ENCODE measurements at places on chromosomes 7 and 10.

GRCh38 chr7:117562759-117563158, 82.9 kb downstream of the CFTR start:
- DNase-seq, result no peak

- DNase-seq, result no peak
Observed at GRCh38 chr7:106965108-106965507, 79.4 kb upstream of the PRKAR2B start.

DNA sequence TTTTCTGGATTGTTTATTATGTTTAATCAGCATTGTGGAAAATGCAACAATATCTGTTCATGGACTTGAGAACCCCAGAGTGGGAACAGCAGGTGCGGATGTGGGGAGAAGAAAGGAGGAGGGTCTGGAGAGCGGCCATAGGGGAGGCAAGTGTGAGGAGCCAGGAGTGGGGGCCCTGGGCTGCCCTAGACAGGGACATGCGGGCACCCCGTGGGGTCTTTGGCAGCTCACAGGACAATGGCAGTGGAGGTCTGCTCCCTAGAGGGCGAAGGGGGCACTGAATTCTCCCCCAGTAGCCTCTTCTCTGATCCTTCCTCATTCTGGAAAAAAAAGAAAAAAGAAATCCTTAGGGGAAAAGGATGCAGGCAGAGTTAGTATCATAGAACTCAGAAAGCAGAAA, 8.9 kb downstream of the TMEM176B start:
- no peak for DNase-seq

- DNase-seq, result no peak
Observed at GRCh38 chr7:38245409-38245977, 27.9 kb downstream of the TARP start.

DNA sequence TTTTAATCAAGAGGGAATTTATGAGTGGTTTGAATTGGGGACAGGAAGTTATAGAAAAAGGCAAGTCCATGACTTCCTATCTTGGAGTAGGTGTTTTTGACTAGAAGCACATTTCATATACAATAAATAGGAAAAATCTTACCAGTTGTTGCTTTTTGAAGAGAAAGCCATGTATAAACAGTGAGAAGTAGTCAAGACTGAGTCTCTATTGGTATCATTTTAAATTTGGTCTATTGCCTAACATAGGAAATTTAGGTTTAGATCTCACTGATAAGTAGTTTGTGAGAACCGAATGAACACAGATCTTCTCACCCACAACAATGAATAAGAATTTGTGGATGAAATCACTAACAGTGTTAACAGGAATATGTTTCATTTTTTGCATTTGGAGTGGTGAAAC, 387.2 kb downstream of the BBS9 start:
- no peak for DNase-seq

DNA sequence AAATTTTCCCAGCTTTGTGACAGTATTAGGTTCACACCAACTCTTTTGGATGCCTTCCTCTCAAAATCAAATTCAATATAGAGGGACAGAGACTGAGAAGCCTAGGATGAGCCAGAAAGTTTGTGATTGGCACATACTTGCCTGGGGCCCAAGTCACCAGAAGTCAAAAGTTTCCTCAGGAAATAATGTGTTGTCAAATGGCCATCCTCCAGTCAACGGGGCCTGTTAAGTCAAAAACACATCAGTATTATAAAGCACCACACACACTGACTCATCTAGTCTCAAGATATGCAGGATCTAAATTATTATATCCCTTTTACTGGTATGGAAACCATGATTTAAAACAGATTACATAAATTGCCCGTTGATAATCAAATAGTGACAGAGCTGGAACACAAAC, 158.1 kb downstream of the AHR start:
- DNase-seq, result no peak

- DNase-seq, result no peak
Observed at GRCh38 chr10:112526139-112526538, 79.1 kb downstream of the VTI1A start.

- DNase-seq, result no peak
Observed at GRCh38 chr7:27547401-27547800, 115.3 kb downstream of the HIBADH start.

DNA sequence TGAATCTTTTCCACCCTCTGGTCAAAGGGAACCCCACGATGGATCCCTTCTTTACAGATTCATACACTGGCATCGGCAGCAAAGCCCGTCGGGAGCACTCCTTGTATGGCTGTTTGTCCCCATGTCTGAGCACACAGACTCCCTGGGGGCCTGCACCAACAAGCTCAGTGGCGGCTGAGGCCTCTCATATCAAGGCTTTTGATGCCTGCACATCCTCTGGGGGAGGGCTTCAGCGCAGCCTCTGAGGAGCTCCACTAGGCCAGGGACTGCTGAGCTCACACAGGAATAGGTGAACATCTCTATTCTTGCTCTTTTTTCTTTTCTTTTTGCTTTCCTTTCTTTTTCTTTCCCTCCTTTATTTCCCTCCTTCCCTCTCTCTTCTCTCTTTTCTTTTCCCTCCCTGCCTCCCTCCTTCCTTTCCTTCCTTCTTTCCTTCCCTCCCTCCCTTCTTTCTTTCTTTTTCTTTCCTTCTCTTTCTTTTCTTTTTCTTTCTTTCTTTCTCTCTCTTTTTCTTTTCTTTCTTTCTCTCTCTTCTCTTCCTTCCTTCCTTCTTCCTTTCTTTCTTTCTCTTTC, 174.6 kb downstream of the CCDC3 start:
- DNase-seq, result no peak

DNA sequence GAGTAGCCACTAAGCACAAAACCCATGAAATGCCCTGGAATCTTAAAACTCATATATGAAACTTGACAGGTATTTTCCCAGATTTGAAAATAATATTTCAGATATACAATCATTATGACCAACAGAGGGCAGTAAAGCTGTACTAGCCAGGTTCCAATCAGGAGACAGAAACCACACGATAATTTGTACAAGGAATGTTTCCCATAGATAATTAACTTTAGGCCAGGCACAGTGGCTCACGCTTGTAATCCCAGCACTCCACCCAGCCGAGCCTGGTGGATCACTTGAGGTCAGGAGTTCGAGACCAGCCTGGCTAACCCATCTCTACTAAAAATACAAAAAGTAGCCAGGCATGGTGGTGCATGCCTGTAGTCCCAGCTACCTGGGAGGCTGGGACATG, 31.0 kb upstream of the NUB1 start:
- DNase-seq, result no peak

GRCh38 chr10:34514290-34514689, 300.8 kb downstream of the PARD3 start:
- no peak for DNase-seq

GRCh38 chr10:61910226-61910805, 8.8 kb downstream of the ARID5B start:
- no peak for DNase-seq

- no peak for DNase-seq
Observed at GRCh38 chr7:35314354-35314753, 60.5 kb upstream of the TBX20 start.
